Cerebellar cortex (tissue), 1 donor: ENCODE measurements at places on chromosomes 2 and 18.
A peak's percentile ranks its signal among the peaks of the same experiment; 100 is the strongest.

GRCh38 chr2:80068038-80068731 lies 236.4 kb downstream of the LRRTM1 start:
- peak; percentile 70 for DNase-seq

DNA sequence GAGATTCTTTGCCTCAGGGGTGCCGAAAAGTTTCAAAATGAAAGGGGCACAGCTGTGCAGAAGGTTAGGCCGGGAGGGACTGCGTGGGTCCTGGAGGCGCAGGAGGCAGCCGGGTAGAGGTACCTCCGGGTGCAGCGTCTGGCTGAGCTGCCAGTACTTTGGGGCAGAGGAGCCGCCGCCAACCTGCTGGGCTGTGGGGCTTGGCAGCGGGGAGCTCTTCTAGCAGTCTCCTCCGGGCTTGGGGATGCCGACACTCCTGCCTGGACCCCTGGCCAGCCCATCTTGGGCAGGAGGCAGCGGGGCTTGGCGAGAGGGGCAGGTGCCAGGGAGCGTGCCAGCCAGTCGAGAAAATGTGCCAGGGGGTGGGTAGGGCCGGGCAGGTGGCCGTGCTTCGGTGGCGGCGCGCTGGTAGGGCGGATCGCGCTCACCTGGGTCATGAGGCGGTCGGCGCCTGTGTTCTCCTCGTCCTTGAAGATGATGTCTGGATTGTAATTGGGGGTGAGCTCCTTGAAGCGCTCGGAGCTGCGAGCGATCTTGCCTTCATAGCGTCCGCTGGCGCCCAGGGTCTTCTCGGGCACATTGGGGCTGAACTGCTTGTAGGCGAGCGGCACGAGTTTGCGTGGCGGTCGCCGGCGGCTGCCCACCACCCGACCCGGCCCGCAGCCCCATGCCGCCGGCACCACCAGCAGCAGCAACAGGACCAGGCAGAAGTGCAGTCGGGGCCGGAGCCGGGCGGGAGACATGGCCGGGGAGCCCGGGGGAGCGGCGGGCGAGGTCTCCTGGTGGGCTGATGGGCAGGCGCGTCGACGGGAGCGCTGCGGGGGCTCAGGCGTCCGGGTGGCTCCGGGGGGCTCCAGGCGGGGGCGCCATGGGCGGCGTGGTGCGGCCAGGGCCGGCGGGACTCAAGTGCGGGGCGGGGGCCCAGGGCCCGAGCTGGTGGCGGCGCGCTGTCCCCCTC lies 717 bp downstream of the IHH start:
- no peak for DNase-seq

- DNase-seq: no peak
Observed at GRCh38 chr18:71942433-71942832, 601.7 kb downstream of the CBLN2 start.

DNA sequence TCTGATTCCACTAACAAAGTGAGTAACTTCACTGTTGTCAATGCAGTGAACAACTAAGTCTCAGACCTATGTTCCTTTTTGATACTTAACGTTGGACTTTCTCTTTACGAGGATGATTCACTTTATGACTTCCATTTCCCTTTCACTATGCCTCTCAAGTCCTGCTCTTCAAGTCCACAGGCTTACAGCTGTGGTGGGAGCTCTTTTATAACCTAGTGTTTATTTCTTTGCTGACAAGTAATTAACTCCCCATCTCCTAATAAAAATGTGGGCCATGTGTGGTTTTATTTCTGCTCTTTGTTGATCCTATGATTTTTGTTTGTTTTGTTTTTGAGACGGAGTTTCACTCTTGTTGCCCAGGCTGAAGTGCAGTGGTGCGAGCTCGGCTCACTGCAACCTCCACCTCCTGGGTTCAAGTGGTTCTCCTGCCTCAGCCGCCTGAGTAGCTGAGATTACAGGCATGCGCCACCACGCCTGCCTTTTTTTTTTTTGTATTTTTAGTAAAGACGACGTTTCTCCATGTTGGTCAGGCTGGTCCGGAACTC lies 142.1 kb downstream of the USP34 start:
- no peak for DNase-seq

DNA sequence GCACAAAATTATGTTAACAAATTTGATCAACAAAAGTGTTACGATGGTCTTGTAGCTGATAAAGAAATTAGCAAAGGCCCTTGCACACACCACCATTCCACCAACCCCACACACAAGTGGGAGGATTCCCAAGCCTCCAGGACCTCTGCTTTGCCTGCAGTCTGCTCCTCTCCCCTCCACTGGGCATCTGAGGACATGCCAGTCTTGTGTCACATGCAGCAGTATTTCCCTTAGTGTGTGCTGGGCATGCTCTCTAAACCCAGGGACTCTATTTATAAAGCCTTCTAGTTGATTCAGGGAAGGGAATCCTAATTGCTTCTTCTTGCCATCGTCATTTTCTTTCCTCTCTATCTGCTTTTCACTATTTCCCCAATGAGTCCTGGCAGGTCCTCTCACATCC lies 53.3 kb downstream of the KCTD18 start:
- DNase-seq: no peak

GRCh38 chr2:197108758-197109157 lies 182.3 kb upstream of the PGAP1 start:
- DNase-seq: no peak

GRCh38 chr2:236376566-236377244 lies 112.5 kb upstream of the ASB18 start:
- no peak for DNase-seq

DNA sequence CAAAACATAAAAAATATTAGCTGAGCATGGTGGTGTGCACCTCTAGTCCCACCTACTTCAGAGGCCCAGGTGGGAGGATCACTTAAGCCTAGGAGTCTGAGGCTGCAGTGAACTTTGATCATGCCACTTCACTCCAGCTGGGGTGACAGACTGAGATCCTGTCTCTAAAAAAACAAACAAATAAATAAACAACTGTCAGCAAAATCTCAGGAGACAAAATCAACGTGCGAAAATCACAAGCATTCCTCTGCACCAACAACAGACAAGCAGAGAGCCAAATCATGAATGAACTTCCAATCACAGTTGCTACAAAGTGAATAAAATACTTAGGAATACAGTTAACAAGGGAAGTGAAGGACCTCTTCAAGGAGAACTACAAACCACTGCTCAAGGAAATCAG lies 58.8 kb downstream of the TBR1 start:
- DNase-seq: no peak

- no peak for DNase-seq
Observed at GRCh38 chr2:85852152-85852840, 36.5 kb downstream of the ST3GAL5 start.

DNA sequence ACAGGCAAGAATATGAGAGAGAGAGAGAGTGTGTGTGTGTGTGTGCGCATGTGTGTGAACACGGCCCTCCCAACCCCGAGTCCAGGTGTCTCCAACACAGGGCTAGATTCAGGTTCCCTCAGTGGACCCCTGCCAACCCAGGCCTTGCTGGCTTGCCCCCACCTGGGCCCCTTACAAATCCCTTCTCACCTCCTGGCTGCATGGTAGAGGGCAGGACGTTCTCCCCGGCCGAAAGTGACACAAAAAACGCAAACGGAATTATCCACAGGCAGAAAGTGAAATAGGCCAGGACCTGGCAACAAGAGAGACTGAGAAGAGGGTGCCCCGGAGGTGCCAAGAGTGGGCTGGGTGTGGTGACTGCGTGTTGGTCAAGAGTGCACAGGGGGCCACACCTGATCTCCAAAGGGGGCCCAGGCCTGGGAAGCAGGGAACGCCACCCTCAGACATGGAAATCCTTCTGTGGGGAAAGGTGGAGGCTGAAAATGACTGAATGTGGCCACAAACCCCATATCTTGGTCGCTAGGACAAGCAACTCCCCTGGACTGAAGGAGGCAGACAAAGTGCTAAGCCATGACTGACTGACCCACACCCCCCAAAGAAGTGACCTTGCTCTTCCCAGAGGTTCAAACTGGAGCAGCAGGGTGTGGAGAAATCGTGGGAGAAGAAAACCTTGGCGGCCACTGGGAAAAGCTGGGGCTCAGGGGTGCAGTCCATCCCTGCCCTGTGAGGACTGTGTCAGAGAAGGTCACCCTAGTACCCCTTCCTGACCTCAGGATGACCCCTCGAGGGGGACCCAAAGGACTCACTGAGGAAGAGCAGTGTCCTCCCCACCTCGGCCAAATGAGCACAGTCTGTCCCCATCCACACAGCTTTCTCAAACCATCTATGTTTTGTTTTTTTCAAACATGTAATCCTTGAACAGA lies 5.7 kb downstream of the TEX261 start:
- no peak for DNase-seq

- no peak for DNase-seq
Observed at GRCh38 chr2:3143602-3144001, 234.0 kb downstream of the EIPR1 start.

GRCh38 chr2:46812361-46813019 lies 103.1 kb downstream of the MCFD2 start:
- DNase-seq: no peak

DNA sequence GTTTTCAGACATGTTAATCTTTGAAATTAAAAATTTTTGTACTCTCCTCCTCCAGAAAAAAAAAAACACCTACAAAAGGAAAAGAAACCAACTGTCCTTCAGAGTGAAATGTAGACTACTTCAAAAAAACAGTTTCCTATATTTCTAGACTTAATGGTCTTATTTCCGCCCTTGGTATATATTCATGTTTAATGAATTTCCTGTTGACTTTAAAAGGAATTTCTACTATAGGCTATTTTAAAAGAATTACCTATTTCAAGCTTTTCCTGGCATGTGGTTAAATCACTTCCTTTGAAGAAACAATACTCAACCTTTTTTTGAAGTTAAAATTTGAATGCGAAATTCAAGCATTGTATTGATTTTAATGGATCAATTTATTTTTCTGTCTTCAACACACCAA lies 29.2 kb downstream of the GULP1 start:
- DNase-seq: no peak

GRCh38 chr2:171702781-171703556 lies 15.7 kb downstream of the DYNC1I2 start:
- DNase-seq: no peak

DNA sequence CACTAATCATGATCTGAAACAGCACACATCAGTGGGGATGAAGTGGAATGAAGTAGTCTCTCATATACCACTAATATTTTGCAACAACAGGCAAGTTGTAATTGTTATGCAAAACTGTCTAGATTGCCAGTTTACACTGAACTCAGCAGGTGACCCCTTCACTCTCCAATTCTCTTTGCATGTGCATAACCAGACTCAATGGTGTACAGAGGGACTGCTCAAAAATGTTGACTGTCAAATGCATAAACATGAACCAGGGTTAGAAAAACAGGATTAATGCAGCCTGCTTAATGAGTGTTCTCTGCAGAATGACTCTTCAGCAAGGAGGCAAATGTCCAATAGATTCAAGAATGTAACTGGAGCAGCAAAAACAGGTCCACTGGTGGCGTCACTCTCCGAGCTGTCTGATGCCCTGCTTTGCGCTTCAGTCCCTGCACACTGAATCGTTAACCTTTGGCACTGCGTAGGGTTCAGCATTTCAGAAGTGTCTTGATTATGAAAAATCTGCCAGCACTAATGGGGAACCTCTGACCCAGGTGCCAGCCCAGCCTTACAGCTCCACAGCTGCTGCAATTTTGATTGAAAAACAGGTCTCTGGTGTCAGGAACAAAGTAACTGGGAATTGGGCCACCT lies 209.3 kb downstream of the TDRD15 start:
- no peak for DNase-seq

DNA sequence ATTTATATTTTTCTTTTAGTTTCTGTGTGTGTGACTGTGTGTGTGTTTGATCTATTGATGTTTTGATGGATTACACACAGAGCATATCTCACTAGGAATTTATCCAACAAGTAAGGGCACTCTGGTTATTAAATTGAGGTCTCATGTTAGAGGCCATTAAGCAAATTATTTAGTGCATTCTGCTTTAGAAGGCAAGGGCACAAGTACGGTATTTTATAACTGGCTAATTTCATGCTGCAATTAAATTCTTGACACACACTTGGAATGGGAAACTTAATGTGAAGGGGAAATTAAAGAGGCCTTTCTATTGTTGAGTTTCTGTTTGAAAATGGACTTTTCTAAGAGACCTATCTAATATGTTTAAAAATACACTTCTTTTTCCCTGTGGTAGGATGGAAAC lies 25.8 kb downstream of the NYAP2 start:
- DNase-seq: no peak

GRCh38 chr2:53512071-53512826 lies 255.4 kb upstream of the CHAC2 start:
- DNase-seq: no peak

- DNase-seq: no peak
Observed at GRCh38 chr18:59910967-59911366, 11.2 kb downstream of the PMAIP1 start.

DNA sequence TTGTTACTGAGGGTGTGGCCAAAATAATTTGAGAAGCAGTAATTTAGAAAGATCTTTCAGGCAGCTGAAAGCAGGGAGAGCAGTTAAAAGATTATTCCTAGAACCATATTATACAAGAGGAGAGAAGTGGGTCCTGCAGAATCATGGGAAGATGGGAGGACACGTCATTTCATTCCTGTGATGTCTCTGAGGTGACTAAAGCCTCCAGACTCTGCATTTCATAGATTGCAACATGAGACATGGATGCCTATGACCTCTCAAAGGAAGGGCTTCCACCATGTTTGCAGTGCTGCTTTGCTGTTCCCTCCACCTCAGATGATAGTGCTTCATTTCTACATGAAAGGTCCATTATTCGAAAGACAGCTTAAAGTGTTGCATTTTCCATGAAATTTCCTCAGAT lies 788.4 kb downstream of the TSN start:
- no peak for DNase-seq

GRCh38 chr2:188369365-188369764 lies 77.7 kb downstream of the GULP1 start:
- DNase-seq: peak; percentile 48

DNA sequence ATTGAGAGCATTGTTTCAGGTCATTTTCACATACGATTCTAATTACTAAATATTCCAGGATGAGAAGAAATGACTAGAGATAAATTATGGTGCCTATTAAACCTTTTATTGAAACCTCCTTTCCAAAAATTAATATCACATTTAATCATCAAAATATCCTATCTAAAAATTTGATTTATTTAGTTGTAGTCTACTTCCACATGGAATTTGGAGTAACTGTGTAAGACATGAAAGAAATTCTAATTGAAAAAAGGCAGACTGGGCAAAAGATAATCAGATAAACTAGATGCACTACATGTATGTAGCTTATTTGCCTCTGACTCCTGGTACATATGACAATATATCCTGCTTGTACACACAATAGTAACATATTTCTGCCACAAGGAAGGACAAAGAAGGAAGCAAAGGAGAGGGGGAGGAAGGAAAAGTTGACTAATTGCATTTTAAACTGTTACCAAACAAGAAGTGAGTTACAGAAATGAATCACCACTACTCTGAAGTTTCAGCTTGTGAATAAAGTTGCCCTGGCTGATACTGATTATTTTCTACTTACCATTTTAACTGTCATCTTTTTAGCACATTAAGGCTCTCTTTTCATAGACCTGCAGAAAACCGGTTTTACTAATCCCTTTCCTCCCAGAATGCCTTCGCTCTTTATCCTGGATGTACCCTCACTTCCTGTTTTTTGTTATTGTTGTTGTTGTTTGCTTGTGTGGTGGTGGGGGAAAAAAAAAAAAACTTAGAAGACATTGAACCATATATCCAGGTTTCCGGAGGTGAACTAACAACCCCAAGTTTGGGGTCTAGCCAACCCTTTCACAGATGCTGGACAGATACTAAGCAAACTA lies 28.4 kb downstream of the NRXN1 start:
- DNase-seq: no peak

GRCh38 chr2:124025891-124026434 lies 876 bp downstream of the CNTNAP5 start:
- no peak for DNase-seq
